ENCODE measurements at places on chromosomes 3 and 15. TPM values are rescaled to one million over a fixed set of nuclear protein-coding genes. Genes with fewer than 3 reads are reported as not detected.

Gene PIGZ
- total RNA-seq = 10.1 TPM

Gene CFAP100
- total RNA-seq = not detected

Gene STRIT1
- not detected for total RNA-seq

GRCh38 chr3:144031938-144032337 lies 60.3 kb downstream of the DIPK2A start:
- DNase-seq = no peak
